ENCODE measurements at places on chromosomes 2 and 18. TPM values are rescaled to one million over a fixed set of nuclear protein-coding genes. Genes with fewer than 3 reads are reported as not detected.

DNA sequence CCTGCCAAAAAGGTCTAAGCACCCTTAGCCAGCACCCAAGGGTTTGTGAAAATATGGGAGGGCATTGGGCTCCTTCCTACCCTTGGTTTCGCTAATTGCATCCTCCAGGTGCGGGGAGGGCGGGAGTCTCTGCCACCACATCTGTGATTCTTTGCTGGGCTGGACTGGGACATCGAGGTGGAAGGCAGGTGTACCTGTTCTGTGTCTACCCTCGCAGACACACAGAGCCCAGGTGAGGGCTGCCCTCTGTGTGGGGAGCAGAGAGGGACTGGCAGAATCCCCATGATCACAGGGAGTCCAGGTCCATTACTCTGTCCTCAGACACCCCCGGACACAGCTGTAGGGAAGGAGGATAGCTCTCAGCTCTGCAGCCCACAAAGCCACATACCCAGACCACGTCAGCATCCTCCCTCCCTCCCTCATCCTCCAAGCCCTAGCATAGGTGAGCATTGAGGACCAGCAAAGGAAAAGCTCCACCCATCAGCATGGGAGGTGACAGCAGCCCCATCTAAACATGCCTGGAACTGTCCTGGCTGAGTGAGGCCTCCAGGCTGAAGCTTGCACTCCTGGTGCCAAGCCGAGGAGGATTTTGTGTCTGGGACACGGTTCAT, 49.8 kb downstream of the PLB1 start:
- peak; percentile 15 for DNase-seq

GRCh38 chr2:219296142-219296541, 13.1 kb downstream of the PTPRN start:
- no peak for DNase-seq

GRCh38 chr2:85917887-85918795, 29.4 kb upstream of the ST3GAL5 start:
- DNase-seq = no peak

GRCh38 chr2:43397411-43397810, 171.0 kb upstream of the ZFP36L2 start:
- no peak for DNase-seq

Gene DPP10
- polyA plus RNA-seq = 0.32 TPM

Measured in urinary bladder (tissue), 4 donors.